ENCODE measurements at places on chromosomes 13 and 19.

DNA sequence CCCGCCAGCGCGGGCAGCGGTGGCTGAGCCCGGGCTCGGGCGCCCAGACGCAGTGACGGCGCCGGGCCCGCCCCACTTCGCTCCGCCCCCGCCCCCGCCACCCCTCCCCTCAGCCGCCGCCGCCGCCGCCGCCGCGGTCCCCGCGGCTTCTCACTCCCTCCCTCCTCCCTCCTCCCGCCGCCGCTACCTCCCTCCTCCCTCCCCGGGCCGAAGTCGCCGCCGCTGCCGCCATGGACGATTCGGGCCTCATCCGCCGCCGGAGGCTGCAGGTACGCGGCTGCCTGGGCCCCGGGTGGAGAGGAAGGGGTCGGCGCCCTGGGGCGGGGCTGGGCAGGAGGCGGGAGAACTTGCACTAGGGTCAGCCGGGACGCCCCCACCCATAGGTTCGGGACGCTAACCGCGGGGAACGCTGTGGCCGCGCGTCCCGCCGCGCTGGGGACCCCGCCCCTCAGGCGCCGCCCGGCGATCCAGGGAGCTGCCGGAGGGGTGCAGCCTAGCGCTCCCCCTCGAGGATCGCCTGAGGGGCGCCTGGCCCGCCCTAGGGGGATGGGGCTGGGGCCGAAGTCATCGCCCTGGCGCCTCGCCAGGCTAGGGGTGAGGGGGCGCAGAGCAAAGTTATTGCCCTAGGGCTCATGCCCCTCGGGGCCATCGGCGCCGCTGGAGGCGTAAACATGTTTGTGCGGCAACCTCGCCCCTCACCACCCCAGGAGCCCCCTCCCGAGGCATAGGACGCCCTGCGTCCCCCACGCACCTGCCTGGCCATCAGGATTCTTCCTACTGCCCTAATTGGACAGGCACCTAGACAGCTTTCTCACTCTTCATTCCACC, 427 bp downstream of the RTBDN start:
- peak; percentile 36 for DNase-seq

DNA sequence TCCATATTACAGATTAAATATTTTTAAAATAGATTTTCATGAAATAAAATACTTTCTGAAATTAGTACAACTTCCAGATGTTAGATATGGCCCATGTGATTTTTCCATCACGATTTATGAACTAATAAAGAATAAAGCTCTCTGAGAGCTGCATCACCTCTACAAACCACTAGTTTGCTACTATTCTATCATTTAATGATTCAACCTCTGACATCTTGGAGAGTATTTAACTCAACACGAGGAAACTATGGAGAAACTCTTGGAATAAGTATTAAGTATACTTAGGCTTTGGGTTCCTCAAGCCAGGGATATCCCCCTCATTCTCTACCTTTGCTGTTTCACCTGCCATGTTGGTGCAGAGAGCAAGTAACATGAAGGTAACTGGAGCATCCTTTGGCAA, 55.7 kb downstream of the DACH1 start:
- DNase-seq, result no peak

- DNase-seq, result peak; percentile 22
Observed at GRCh38 chr13:19818223-19818842, 35.6 kb upstream of the PSPC1 start.

- no peak for DNase-seq
Observed at GRCh38 chr13:45316338-45316737, 24.6 kb downstream of the TPT1 start.

- DNase-seq, result peak; percentile 7
Observed at GRCh38 chr13:94710881-94711560, 1.3 kb downstream of the SOX21 start.

GRCh38 chr19:15062036-15062435, 12.8 kb downstream of the CASP14 start:
- no peak for DNase-seq

GRCh38 chr19:16587833-16588823, 15.9 kb upstream of the SLC35E1 start:
- DNase-seq, result peak; percentile 87

DNA sequence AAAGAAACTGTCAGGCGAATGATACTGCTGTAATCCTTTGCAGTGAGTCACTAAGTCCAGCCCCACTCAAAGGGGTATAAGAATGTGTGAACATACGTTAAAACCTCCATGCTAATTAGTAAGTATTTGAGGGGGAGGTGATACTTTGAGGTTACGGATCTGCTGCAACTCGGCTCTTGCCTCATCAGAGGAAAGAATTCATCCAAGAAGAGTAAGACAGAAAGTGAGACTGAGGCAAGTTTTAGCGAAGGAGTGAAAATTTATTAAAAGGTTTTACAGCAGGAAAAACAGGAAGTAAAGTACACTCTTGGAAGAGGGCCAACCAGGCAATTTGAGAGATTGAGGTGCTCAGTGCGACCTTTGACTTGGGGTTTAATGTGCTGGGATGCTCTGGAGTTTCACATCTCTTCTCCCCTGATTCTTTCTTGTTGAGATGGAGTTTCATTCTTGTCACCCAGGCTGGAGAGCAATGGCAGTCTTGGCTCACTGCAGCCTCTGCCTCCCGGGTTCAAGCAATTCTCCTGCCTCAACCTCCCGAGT, 9.8 kb downstream of the CLEC4M start:
- DNase-seq, result no peak

DNA sequence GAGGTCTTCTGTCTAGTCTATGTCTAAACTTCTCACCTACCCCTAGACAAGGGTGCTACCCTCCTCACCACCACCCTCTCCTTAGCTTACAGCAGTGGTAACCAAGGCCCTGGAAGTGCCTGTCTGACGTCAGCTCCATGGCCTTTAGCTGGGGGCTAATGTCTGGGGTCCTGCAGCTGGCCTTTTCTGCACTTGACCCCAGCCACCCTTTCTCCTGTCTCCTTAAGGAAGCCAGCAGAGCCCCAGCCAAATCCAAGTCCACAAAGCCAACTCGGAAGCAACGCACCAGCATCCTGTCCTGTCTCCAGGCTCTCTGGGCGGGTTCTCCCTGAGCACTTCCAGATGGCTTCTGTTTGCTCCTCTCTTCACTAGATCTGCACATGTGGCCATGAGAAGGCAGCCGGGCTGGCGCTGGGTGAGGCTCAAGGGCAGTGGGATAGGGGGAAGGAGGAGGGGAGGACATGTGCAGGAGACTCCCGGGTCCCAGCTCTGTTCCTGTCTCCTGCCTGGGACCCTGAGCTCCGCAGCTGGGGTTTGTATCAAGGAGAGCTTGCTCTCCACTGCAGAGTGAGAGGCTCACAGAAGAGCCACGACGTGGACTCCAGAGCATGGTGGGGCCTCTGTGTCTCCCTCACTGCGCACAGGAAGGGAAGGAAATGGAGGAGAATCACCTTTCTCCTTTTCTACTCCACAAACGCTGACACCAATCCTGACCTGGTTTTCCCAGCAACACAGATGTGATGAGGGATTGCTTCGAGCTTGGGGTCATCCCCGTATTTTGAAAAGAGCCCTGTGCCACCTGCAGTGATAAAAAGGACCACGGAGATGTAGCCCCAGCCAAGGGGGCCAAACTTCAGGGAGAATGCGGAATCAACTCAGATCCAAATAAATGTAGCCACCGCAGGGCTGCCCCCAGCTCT, 204.2 kb downstream of the USP12 start:
- no peak for DNase-seq

DNA sequence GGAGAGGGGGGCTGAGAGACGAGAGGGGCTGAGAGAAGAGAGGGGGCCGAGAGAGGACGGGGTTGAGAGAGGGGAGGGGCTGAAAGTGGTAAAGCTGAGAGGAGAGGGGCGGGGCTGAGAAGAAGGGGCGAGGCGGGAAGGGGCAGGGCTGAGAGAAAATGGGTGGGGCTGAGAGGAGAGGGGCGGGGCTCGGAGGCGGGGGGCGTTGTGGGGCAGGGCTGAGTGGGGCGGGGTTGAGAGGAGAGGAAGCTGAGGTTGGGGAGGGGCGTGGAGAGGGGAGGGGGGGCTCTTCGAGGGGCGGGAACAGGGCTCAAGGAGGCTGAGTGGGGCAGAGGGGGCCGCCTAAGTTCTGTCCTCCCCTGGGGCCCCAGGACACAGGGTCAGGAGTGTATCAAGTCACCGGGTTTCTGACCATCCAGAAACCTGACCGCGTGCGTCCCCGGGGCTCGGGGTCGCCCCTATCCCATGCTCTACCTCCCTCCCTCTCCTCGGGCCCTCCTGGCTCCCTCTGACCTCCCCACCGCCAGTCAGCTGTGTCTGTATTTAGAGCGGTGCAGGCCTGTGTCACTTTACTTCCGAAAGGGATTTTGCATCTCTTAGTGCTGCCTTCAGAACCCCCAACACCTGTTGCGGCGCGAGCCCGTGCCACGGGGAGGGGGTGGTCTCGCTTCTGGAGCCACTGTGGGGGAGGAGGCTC, 38.6 kb upstream of the SEMA6B start:
- DNase-seq, result peak; percentile 50

DNA sequence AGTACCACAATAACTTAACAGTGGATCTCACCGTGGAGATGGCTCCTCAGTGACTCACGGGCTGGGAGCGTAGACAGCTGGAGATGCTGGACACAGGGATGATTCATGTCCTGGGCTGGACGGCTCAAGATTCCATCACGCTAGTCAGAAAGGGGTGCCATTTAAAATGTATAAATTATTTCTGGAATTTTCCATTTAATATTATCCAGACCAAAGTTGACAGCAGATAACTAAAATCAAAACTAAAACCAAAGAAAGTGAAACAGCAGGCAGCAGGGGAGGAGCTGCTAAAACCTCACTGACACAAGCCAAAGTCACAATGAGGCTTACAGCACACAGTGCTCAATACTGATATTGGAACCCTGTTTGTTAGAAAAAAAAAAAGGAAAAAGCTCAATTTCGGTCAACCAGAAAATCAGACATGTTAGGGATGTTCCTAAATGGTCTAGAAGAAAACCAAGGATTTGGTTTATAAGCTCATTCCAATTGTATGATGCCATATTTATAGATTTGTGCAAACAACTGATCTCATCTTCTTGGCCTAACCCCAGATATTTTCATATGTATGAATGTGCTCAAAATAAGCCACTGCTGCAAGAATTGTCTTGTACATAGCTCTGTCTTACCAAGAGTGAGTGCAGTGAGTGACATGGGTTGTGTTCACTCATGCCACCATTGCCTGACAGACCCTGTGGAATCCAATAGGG, 111.8 kb downstream of the SACS start:
- peak; percentile 39 for DNase-seq

DNA sequence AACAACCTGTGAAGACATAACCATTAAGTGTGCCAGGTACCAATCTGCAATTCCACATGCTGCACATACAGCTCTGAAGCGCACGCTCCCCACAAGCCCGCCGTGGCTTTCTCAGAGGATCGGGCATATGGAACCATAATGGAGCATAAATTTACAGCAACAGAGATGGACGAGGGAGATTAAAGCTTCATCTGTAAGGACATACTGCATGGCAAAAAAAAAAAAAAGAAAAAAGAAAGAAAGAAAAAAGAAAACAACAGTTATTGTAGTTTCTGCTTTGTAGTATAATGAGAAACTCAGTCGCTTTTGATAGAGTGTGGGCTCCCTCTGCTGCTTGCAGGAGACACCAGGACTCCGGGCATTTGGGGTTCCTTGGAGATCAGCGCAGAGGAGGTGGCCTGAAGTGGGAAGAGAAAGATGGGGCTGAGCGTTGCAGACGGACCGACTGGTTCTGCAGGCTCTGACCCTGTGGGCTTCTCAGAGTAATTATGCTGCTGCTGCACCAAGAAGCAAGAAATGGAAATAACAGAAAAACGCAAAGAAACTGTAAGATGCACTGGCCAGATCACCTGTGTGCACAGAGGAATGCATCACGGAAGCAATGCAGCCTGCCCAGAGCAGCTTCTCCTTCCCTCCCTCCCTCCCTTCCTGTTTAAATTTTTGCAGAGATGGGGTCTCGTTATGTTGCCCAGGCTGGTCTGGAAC, 10.8 kb upstream of the PDCD5 start:
- DNase-seq, result peak; percentile 47

GRCh38 chr19:29841559-29842367, 30.0 kb downstream of the CCNE1 start:
- no peak for DNase-seq

GRCh38 chr13:29771247-29771646, 79.2 kb downstream of the UBL3 start:
- DNase-seq, result no peak

- no peak for DNase-seq
Observed at GRCh38 chr19:16516923-16517610, 20.9 kb downstream of the C19orf44 start.

- no peak for DNase-seq
Observed at GRCh38 chr19:5595129-5595528, 27.4 kb upstream of the TINCR start.

DNA sequence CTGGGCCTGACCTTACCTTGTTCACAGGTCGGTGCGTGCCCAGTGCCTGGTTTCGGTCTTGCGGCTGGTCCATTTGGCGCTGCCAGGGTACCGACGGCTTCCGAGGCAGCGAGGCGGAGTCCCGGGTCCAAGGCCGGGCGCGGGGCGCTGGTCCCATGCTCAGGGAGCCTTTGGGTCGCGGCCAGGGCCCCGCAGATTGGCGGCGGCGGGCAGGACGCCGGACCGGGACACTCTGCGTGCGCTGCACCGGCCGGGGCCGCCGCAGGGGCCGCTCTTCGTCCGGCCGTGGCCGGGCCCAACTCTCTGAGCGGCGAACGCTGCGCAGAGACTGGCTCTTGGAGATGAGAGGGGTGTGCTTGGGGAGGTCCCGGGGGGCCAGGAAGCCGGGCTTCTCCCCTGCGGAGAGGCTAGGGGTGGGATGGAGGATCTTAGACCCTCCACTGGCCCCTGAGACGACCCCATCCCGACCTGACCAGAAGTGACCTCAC, 3.4 kb upstream of the WIZ start:
- no peak for DNase-seq

DNA sequence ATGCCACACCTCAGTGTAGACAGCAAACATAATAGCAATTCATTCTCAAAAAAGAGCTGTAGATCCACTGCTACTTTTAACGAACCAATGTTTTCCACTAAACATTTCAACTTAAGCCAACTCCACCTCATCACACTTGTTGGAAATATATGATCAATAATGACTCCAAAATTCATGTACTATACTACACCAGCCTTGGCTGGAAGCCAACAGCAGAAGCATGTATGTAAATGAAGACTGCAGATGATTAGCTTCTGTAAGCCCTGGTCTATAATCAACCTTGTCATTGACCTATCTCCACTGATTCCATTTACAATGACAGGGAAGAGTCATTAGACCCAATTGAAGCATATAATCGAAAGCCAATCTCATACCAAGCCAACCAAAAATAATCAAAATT, 71.7 kb downstream of the STK24 start:
- DNase-seq, result no peak

DNA sequence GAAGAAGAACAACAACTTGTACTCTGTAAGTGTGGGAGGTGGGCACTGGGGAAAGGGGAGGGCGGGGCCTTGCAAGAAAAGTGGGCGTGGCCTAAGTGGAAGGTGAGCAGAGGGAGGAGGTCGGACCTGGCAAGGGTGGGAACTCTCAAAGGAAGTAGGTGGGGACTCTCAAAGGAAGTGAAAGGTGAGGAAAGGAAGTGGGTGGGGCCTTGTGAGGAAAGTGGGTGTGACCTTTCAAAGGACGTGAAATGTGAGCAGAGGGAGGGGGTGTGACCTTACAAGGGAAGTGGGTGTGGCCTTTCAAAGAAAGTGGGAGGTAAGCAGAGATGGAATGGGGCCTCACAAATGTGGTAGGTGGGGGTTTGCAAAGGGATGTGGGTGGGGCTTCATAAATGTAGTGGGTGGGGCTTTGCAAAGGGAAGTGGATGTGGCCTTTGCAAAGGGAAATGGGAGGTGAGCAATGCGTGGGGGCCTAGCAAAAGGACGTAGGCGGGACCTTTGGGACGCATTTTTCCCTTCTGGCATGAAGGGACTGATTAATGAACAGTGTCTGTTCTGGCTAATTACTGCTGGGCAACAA, 25.9 kb downstream of the ACSBG2 start:
- peak; percentile 33 for DNase-seq

- no peak for DNase-seq
Observed at GRCh38 chr19:54254195-54254906, 2.7 kb downstream of the LILRB5 start.

GRCh38 chr13:50969691-50970090, 60.1 kb downstream of the RNASEH2B start:
- no peak for DNase-seq

Data from natural killer cell (primary cell).